H54 (cell line): ENCODE measurements at places on chromosomes 4 and X.
A peak's percentile ranks its signal among the peaks of the same experiment; 100 is the strongest.

GRCh38 chr4:147244786-147245185 lies 236.1 kb upstream of the EDNRA start:
- no peak for DNase-seq

DNA sequence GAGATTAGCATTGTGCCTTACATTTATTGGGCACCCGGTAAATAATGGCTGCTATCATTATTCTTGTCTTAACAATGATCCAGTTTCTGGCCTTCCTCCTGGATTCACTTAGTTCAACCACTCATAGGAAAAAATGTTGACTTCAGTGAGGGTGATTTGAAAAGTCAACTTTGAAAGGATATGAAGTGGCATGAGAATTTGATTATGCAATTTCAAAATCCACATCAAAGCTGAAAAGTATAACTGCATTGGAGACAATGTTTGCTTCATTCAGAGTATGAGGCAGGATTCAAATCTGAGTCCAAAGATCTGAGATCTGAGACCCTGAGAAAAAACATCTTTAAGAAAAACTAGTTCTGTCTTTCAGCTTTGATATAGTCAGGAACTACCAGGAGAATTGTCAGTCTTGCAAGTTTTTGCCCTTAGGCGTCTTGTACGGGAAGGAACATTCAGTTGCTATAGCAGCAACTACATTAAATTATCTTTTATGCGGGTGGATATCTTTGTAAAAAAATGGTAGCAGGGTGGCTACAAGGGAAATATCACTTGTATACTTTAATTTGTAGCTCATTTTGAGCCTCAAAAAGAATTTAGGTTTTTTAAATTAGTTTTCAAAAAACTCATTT lies 587.5 kb upstream of the LCORL start:
- DNase-seq = no peak

DNA sequence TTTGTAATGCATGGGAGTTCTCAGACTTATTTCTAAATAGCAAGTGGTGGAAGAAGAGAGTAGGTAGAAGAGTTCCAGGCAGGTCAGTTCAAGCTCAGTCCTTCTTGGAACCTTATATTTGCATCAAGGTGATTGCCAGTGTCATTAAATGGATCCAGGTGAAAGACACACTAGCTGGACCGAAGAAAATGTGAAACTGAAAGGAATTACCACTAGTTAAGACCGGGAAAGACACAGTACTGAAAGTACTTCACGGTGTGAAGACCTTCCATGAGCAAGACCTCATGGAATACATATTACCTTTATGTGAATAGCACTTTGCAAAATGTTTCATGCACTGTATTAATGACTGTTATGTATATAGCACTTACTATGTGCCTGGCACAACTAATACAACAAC lies 19.1 kb downstream of the TMEM150C start:
- no peak for DNase-seq

DNA sequence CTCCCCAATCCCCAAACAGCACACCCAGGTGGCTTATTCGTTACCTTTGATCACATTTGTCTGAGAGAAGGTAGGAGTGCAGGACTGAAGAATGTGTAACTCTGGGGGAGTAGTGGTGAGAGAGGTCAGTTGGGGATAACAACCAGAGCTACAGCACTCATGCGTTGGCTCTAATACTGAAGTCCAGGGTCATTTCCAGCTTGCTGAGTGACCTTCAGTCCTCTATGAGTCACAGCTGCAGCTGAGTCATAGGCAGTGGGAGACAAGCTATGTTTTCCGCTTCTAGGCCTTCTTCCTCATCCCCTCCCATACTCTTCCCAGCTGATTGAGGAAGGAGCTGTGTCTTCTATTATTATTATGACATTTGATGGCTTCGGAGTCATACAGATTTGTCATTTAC lies 31.6 kb upstream of the CT47C1 start:
- peak; percentile 49 for DNase-seq

DNA sequence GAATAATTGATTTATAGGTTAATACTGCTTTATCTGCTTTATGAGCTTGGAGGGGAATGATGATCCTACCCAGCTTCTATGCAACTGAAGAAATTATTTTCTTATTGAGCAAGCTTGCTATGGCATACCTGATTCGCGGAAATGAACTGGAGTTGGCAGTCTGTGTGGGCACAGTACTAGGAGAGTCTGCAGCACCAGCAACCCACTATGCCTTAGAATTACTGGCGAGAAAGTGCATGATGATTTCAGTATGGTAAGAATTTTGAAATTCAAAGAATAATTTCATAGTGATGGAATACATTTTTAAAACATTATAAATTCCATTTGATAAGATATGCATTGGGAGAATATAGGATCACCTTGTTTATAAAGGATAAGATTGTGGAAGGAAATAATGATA lies 32.3 kb downstream of the SPATA4 start:
- DNase-seq = no peak

GRCh38 chr4:174578366-174578765 lies 56.1 kb upstream of the HPGD start:
- no peak for DNase-seq

GRCh38 chr4:140163029-140163810 lies 9.2 kb upstream of the MAML3 start:
- DNase-seq = no peak

GRCh38 chr4:145760961-145761929 lies 81.3 kb downstream of the C4orf51 start:
- DNase-seq = no peak
